ENCODE measurements at places on chromosomes 11 and 22.

GRCh38 chr11:47961383-47961782 lies 19.0 kb upstream of the PTPRJ start:
- H3K4me3 ChIP-seq: no peak overlapping the region
- H3K27ac ChIP-seq: no peak overlapping the region
- no peaks in the 10 kb centered on the region for H3K36me3 ChIP-seq
- H3K27me3 ChIP-seq: no peaks in the 10 kb centered on the region
- no peaks in the 10 kb centered on the region for H3K4me1 ChIP-seq
- no peak for DNase-seq

DNA sequence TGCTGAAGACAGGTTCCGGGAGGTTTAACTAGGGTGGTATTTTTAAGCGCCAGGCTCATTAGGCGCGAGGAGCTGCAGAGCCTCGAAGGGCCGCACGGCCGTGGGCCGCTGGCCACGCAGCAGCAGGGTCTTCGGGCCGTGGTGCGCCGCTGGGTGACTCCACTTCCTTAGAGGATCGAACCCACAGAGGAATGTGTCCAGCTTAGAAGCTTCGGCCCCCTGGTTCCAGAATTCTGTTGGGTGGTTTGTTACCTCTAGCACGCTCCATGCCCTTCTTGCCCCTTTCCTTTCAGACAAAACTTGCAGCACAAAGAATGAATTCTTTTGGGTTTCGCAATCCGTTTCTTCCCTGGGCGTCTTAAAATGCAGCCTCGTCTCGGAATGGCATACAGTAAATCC lies 773 bp upstream of the PATL1 start:
- peaks cover 23% of the 10 kb centered on the region for H3K36me3 ChIP-seq
- H3K27ac ChIP-seq: peak overlapping the region; percentile 95
- DNase-seq: peak; percentile 42
- H3K27me3 ChIP-seq: no peaks in the 10 kb centered on the region

DNA sequence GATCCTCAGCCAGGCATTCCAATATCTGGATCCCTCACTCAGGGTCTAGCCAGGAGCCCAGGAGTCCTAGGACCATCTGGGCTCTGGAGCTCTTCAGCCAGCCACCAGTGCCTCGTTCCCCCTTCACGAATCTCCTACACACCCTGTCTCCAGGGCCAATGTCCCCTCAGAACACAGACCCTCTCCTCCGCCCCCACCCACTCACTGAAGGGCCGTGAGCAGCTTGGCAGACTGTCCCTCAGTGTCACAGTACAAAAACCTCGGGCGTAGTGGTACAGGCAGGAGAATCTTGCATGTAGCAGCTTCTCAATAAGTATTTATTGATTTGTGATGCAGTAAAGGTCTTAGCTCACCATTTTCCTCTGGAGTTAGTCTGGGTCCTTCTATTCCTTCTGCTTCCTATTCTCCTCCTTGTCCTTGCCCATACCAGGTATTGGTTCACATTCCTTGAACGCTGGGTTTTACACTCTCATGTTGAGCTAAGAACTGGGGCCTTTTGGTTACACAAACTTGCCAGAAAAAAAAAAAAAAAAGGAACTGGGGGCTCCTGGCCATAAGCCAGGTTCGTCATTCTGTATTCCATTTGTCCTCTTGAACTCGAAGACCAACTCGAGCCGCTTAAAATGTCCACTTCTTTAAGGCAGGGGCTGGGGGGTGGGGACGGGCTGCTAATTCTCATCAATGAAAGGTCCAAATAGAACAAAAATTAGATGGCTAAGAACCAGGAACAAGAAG lies 2.3 kb downstream of the CXCR5 start:
- no peaks in the 10 kb centered on the region for H3K27me3 ChIP-seq
- no peak for DNase-seq
- H3K4me1 ChIP-seq: peaks cover 33% of the 10 kb centered on the region
- H3K36me3 ChIP-seq: no peaks in the 10 kb centered on the region
- H3K27ac ChIP-seq: no peak overlapping the region

DNA sequence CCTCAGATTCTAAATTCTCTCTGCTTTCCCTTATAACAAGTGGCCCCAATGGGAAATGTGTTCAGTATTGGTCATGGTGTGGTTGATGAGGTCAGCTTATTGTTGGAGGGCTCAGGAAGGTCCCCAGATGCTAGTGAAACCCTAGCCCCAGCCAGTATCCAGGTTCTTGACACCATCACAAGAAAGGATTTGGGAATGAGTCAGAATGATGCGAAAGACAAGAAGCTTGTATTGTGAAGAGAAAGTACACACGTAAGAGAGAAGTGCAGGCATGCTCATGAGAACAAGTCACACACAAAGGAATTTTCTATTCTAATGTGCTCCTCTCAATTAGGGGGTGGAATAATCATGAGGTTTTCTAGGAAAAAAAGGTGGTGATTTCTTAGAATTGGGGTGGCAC lies 34.9 kb upstream of the TRPC6 start:
- no peaks in the 10 kb centered on the region for H3K4me1 ChIP-seq
- no peak overlapping the region for H3K4me3 ChIP-seq
- H3K27ac ChIP-seq: no peak overlapping the region
- H3K27me3 ChIP-seq: no peaks in the 10 kb centered on the region
- H3K36me3 ChIP-seq: no peaks in the 10 kb centered on the region

DNA sequence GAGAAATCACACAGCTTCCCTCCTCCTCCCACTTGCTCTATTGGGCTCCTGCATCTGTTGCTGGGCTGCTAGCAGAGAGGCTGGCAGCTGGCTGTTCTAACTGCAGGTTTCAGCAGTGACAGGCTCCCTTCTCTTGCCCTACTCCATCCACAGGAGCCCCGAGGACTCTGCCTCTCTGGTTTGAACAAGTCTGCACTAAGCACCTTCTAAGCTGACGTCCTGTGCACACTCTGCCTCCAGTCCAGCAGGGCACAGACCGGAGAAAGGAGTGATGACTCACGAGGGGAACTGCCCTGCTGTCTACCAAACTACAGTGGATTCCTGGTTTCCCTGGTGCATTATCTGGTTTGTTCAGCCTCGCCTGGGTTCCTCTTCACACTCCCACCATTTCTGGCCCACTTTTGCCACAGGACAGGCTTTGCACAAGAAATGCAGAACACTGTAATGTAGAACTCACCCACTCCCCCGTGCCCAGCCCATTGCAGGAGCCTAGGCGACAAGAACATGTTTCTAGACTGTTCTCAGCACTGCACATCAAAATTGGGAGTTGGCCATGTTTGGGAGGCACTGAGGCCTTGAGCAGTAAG lies 26.0 kb downstream of the IL10RA start:
- DNase-seq: no peak
- H3K4me1 ChIP-seq: peaks cover 8% of the 10 kb centered on the region
- H3K4me3 ChIP-seq: no peak overlapping the region
- peaks cover 61% of the 10 kb centered on the region for H3K27me3 ChIP-seq
- H3K36me3 ChIP-seq: no peaks in the 10 kb centered on the region

DNA sequence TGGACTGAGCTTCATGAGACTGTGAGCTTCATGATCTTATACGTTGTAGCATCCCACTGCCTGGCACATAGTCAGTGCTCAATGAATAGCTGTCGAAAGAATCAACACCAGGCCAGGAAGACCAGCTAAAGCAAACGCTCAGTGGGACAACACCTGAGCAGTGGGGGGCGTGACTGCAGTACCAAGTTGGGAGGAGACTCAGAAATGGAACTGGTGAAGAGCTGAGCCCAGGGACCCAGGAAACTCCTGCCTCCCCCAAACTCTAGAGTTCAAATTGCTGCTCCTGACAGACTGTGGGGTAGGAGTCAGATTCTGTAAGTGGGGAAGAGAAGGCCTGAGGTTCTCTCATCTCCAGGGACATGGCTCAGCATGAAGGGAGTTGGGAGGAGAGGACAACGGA lies 59.3 kb downstream of the MORC2 start:
- H3K36me3 ChIP-seq: peaks cover 10% of the 10 kb centered on the region
- no peak overlapping the region for H3K4me3 ChIP-seq
- DNase-seq: no peak
- H3K27ac ChIP-seq: no peak overlapping the region

DNA sequence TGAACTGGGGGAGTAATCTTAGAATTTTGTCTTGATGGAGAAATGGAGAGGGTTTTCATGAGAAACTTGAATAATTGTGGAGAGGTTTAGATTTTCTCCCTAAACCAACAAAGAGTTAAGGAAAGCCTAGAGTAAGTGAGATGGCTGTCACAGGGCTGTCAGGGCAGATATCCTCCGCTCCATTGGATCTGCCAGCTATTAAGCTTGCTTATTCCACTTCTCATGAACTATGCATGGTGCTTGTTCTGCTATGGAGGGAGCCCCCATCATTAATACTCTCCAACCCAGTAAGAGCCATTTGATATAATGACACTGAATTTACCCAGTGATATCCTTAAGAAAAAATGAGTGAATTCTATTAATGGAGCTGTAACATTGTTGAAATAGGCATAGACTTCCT lies 342.8 kb upstream of the MTNR1B start:
- no peak overlapping the region for H3K27ac ChIP-seq
- no peaks in the 10 kb centered on the region for H3K4me1 ChIP-seq
- H3K4me3 ChIP-seq: no peak overlapping the region
- peaks cover 4% of the 10 kb centered on the region for H3K27me3 ChIP-seq

GRCh38 chr22:33656808-33657628 lies 263.3 kb downstream of the LARGE1 start:
- no peaks in the 10 kb centered on the region for H3K36me3 ChIP-seq
- peak overlapping the region; percentile 69 for H3K27ac ChIP-seq
- no peak overlapping the region for H3K4me3 ChIP-seq
- no peaks in the 10 kb centered on the region for H3K27me3 ChIP-seq

DNA sequence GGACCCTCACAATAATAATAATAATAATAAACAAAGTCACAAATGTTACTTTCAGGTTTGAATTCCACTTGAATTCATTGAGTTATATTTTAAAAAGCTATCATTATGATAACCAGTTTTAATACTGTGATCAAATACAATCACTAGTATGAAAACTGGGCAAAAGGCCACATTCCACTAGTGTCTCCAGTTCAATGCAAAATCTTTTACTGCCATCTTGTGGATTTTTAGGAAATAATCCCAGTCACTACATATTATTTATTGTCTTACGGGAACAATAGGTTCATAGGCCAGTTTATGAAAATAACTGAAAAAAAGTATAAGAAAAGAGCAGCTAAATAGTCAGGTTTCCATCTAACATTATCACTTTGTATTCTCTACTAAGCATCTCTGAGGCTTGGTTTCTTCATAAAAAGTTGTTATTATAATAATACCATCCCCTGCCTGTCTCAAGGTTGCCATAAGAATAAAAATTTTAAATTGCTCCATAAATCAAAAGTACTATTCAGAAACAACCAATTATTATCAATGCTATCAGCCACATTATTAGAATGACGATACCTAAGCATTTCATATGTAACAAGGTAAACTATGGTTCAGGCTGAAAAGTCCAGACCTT lies 533.9 kb upstream of the CCDC90B start:
- no peaks in the 10 kb centered on the region for H3K27me3 ChIP-seq
- DNase-seq: no peak
- H3K4me3 ChIP-seq: no peak overlapping the region
- H3K36me3 ChIP-seq: no peaks in the 10 kb centered on the region
- H3K4me1 ChIP-seq: no peaks in the 10 kb centered on the region

- H3K4me3 ChIP-seq: no peak overlapping the region
- peaks cover 79% of the 10 kb centered on the region for H3K36me3 ChIP-seq
- no peak for DNase-seq
- H3K27ac ChIP-seq: no peak overlapping the region
Measured at GRCh38 chr22:38721551-38721950, 15.8 kb downstream of the GTPBP1 start.

GRCh38 chr22:19706661-19707151 lies 7.6 kb upstream of the SEPTIN5 start:
- peaks cover 45% of the 10 kb centered on the region for H3K27me3 ChIP-seq
- no peak overlapping the region for H3K27ac ChIP-seq
- H3K36me3 ChIP-seq: no peaks in the 10 kb centered on the region
- DNase-seq: no peak
- peaks cover 11% of the 10 kb centered on the region for H3K4me1 ChIP-seq

DNA sequence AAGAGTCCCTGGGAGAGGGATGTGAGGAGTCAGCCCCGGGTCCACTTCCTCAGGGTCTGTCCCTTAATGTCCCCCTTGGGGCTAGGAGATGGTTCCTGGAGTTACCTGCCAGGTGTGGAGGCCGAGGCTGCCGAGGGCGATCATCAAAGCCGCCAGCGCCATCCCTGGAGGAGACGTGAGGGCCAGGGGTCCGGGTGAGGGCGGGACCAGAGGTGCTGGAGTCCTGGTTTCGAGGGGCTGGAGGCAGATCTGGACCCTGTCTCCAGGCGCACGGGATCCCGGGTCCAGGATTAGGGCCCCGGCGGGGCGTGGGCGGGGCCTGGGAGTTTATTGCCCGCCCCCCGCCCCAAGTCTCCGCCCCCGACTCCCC lies at the start of gene ART5:
TSS of gene ART5 (minus strand) at position 292 of the 370 bp plus-strand sequence. CDS start at position 162, 130 bp downstream.
- H3K27me3 ChIP-seq: peaks cover 4% of the 10 kb centered on the region
- H3K4me3 ChIP-seq: peak within 1 kb of the TSS; percentile 81
- H3K27ac ChIP-seq: peak within 1 kb of the TSS; percentile 92
- peaks cover 39% of the 10 kb centered on the region for H3K4me1 ChIP-seq
- H3K36me3 ChIP-seq: no peaks in the 10 kb centered on the region

DNA sequence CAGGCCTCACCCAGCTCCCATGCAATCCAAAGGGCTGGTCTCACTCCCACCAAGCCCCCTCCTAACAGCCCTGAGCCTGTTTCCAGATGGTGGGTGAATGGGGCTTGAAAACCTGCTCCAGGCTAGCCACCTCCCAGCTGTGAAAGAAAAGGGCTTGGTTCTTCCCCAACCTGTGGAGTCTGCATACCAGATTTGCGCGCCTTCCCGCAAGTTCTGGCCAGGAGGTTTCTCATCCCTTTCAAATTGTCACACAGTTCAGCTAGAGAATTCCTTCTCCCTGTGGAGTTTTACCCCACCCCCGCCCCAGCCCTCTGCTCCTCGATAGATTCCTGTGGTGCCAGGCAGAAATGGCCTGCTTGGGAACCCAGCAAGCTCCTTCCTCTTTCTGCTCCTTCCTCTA lies 734.6 kb upstream of the FAT3 start:
- H3K27me3 ChIP-seq: no peaks in the 10 kb centered on the region
- no peaks in the 10 kb centered on the region for H3K4me1 ChIP-seq
- H3K27ac ChIP-seq: no peak overlapping the region

- H3K4me3 ChIP-seq: peak overlapping the region; percentile 51
- H3K27me3 ChIP-seq: peaks cover 13% of the 10 kb centered on the region
- H3K27ac ChIP-seq: peak overlapping the region; percentile 63
- DNase-seq: no peak
Measured at GRCh38 chr11:60854140-60854846, 1.5 kb downstream of the PTGDR2 start.

GRCh38 chr11:12024254-12024926 lies 16.0 kb upstream of the DKK3 start:
- H3K27ac ChIP-seq: no peak overlapping the region
- H3K4me3 ChIP-seq: no peak overlapping the region
- DNase-seq: no peak
- no peaks in the 10 kb centered on the region for H3K27me3 ChIP-seq
- peaks cover 38% of the 10 kb centered on the region for H3K4me1 ChIP-seq

GRCh38 chr11:555780-556661 lies 4.5 kb downstream of the LMNTD2 start:
- no peaks in the 10 kb centered on the region for H3K36me3 ChIP-seq
- no peak for DNase-seq
- H3K4me3 ChIP-seq: peak overlapping the region; percentile 52
- no peak overlapping the region for H3K27ac ChIP-seq

Data from left ventricle myocardium inferior (tissue), 1 donor.